ENCODE measurements at places on chromosomes 12 and 14. TPM values are rescaled to one million over a fixed set of nuclear protein-coding genes. Genes with fewer than 3 reads are reported as not detected.

DNA sequence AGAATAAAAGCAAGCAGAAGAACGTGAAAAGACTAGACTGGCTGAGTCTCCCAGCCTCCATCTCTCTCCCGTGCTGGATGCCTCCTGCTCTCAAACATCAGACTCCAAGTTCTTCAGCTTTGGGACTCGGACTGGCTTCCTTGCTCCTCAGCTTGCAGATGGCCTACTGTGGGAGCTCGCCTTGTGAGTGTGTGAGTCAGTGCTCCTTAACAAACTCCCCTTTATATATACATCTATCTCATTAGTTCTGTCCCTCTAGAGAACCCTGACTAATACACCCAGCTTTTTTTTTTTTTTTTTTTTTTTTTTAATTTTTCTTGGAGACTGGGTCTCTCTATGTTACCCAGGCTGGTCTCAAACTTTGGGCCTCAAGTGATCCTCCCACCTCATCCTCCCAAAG, 46.9 kb downstream of the ACTN1 start:
- peak; percentile 71 for DNase-seq

DNA sequence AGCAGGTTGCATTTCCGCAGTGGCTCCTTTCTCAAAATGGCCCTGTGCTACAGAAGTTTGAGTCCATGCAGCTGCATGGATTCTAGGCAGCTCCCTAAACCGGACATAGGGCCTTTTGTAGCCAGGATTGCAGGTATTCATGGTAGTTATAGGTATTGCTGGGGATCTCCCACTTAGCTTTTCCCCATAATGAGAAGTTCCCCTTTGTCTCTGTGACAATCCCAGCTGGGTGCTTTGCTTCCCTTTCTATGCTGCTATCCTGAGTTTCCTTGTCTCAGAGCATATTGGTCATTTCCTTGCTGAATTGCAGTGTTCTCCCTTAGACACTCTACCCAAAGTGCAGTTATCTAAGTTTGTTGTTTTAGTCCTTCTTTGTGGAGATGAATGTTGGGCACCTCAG, 120.9 kb upstream of the MIS18BP1 start:
- DNase-seq, result no peak

DNA sequence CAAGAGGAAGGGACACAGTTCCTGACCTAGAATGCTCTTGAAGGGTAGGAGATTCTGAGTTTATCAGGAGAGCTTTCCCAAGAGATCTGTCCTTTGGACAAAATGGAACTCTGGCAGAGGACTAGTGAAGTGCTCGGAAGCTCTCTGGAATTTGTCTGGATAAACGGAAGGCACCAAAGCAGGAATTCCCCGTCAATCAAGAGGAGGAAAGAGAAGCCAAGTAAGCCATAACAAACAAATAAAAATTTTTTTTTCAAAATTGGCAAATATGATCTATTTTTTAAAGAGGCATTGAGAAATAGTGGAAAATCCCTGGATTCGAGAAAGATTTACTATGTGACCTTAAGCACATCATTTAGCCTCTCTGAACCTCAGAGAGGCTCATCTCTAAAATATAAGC, 99.2 kb downstream of the GRIN2B start:
- no peak for DNase-seq

DNA sequence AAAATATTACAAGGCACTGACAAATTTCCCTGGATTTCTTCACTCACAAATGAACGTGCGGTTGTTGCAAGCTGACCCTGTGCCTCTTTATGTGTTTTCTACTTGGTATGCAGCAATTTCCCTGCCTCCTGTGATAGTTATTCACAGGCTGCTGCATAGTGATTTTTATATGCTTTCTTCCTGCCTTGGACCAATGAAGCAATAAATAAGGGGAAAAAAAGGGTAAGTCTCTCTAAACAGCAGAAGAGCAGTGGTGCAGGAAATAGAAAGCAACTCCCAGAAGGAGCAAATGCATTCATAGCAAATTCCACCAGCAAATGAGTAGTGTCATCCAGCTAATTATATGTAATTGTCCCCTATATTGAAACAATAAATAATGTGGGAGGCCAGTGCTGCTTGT, 737.9 kb downstream of the GALC start:
- DNase-seq, result no peak

The MDGA2 gene
- not detected for total RNA-seq

DNA sequence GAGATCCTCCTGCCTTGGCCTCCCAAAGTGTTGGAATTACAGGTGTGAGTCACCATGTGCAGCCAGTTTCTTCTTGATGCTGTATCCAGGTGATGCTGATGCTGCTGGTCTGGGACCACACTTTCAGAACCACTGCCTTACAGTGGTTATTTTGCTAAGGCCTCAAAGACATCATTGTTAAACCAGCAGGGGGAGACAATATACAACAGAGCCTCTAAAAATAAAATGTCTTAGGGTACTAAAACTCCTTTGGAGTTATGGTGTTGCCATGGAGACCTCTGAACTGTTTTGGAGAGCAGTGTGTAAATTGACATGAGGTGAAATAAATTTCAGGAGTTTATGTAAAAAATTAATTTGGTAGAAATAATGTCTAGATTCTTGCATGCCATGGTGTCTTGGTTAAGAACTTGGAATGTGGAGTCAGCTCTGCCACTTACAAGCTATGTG, 1.1 kb upstream of the ARG2 start:
- peak; percentile 91 for DNase-seq

DNA sequence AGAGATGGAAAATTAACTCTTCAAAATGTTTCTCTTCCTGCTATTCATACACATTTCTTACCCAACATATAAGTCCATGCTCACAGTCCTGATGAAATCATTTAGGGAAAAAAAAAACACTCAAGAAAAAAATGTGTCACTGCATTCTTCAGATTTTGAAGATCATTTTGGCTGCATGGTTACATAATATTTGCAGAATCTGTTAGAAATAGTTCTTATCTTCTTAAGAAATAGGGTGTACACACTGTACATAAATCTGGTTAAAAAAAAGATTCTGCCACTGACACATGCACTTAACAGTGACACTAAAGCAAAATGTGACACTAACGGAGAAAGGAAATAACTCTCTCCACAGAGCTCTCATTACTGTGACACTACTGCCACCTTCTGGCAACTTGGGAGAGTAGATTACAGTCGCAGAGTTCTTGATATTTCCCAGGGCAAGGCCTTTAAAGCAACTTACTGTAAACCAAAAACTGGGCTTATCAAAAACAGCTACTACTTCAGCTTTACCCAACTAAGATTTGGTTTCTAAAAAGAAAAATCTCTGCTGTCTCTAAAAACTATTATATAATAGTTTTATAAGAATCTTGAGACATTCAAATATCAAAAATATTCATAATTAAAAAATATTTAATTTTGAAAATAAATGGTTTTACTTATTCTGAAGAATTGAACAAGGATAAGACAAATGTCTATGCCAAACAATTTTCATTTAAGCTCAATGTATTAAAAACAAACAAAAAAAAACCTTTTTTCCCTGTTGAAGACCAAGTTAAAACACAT, 65.0 kb downstream of the SETD3 start:
- DNase-seq, result peak; percentile 86

The HOXC6 gene
- 4.9 TPM for total RNA-seq

The ITGA7 gene
- 7.2 TPM for total RNA-seq

The RNASE4 gene
- 35.9 TPM for total RNA-seq

DNA sequence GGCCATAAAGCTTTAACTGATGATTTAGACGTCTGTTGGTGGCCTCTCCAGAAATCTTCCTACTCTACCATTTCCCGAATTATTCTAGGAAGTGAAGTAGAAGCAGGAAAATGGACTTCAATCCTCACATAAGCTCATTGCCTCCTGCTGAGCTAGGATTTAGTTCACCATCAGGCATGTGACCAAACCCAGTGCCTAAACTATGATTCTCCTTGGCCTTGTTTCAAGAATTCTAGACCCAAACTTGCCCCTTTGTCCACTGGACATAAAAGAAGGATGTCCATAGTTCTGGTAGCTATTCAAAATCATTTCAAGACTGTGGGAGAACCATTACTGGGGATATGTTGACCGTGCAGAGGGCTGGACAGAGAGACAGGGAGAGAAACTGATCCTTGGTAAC, 105.8 kb downstream of the C12orf50 start:
- no peak for DNase-seq

The TCL1B gene
- not detected for total RNA-seq

The SERPINA1 gene
- not detected for total RNA-seq

GRCh38 chr14:105389534-105389933, 8.8 kb upstream of the TEX22 start:
- no peak for DNase-seq

- no peak for DNase-seq
These were observed 22.5 kb upstream of the BICD1 start for GRCh38 chr12:32084017-32084688.

GRCh38 chr12:14893506-14894250, 8.0 kb upstream of the MGP start:
- DNase-seq, result no peak

The PCBP2 gene
- total RNA-seq, result 143 TPM

DNA sequence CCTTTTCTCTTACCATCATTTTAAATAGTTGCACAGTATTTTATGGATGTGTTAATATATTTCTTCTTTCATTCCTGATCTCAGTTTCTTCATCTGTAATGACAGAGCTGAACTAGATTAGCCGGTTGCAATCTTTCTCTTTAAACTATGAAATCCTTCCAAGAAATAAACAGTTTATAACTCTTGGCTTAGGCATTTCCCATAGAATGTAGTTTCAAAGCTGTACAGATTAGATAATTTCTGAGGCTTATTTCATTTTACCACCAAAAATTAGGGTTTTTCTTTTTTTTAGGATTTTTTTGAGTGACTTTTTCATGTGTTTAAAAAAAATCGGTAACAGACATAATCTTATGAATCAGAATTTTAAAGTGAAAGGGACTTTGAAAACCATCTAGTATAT, 144.0 kb downstream of the RAD51B start:
- DNase-seq, result no peak

GRCh38 chr12:57476162-57476992, 3.3 kb downstream of the ARHGAP9 start:
- DNase-seq, result no peak

DNA sequence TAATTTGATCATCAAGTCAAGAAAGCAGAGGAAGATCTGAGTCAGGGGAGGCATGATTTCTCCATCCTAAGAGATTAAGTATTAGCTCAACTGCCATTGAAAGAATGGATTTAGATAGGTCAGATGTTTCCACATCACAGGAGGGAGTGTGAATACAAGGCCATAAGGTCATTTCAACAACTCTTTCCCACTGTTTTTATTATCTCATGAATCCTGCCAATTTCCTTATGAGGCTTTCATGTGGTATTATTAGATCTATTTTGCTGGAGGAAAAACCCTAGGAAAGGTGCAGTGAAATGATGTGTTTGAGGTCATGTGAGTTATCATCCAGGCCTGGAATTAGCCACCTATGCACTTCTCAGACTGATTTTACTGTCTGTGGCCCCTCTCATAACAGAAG, 269.0 kb downstream of the NOVA1 start:
- no peak for DNase-seq

DNA sequence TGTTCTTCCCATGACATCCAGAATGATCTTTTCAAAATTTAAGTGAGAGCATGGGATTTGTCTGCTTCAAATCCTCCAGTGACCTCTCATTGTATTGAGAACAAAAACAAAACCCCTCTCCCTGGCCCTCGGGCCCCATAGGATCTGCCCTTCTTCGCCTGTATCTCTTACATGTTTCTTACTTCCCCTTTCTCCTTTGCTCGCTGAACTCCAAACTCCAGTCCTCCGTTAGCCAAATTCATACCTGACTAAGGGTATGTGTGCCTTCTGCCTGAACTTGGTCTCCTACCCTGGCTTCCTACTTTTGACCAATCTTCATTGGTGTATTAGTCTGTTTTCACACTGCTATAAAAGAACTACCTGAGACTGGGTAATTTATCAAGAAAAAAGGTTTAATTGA, 13.2 kb upstream of the TSPAN11 start:
- DNase-seq, result no peak

GRCh38 chr14:36580856-36581831, 1.3 kb downstream of the NKX2-8 start:
- DNase-seq, result peak; percentile 62

DNA sequence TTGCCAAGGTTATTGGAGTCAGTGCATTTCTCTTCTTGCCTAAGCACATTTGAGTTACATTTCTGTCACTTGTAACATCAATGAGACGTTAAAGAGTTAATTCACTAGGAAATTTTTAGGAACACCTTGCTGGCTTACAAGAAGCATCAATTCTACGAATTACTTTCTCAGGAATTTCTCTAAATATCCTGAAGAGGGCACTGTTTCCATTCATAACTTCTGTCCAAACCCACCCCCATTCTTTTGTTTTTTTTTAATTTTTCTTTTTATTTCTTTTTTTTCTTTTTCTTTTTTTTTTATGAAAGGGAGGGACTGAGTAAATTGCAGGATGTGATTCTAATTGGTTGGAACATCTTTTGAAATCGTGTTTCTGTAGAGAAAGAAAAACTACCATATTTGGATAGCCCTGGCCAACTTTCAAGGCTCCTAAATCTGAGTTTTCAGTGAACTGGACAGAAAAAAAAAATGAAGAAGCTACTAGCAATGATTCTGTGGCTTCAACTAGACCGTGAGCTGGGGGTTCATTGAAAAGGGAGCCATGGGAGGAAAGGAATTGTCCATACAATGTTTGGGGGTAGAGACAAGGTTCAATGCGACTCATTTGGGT, 285.3 kb downstream of the DAD1 start:
- peak; percentile 48 for DNase-seq

DNA sequence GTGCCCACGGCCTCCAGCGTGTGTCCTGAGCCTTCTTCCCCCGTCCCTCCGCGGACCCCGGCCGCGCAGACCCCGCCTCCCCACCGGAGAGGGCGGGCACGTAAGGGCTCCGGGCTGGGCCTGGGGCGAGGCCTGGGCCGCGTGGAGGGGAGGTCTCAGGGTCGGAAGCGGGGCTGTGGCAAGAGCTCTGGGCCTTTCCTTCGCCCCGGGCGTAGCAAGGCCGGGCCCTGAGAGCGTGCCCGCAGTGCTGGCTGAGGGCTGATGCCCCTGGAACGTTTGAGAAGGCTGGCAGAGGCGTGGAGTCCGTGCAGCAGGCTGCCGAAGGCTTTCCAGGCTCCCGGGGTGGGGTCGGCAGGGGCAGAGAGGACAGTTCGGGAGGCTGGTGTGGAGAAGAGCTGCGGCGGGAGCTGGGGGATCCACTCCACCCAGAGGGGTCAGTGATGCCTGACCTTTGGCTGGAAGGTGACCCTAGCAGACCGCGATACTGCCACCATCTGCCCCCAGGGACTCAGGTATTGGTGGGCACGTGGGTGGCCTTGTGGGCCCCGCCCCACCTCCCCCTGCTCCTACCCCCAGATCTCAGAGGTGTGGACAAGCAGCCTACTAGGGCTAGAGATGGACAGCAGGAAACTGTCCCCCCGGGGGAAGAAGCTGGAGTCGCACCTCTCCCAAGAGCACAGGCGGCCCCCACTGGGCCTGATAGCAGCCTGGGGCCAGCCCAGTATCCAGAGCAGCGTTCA, 558 bp downstream of the TEX22 start:
- peak; percentile 51 for DNase-seq

The ADAMTS20 gene
- total RNA-seq, result not detected

- no peak for DNase-seq
These were observed 340.3 kb upstream of the PDE3A start for GRCh38 chr12:20028033-20028432.

The DCAF11 gene
- 59.9 TPM for total RNA-seq

- no peak for DNase-seq
These were observed 77.7 kb downstream of the SETD3 start for GRCh38 chr14:99402950-99403349.

GRCh38 chr12:104218935-104219334, 3.4 kb downstream of the TXNRD1 start:
- DNase-seq, result peak; percentile 59

Measured in GM23248 (cell line).